ENCODE measurements at places on chromosomes 1 and 21. TPM values are rescaled to one million over a fixed set of nuclear protein-coding genes. Genes with fewer than 3 reads are reported as not detected.

The ADAMTSL4 gene
- total RNA-seq = 20.2 TPM

The ATAD3C gene
- total RNA-seq = 0.22 TPM

The C1QTNF12 gene
- 8.2 TPM for total RNA-seq

The B3GALT2 gene
- total RNA-seq = 10.9 TPM

The CDA gene
- 0.13 TPM for total RNA-seq

The SPRR2A gene
- total RNA-seq = not detected

The FBXO2 gene
- total RNA-seq = 0.58 TPM

The CD1D gene
- 1.6 TPM for total RNA-seq

The CD101 gene
- total RNA-seq = 3.5 TPM

The OPN3 gene
- total RNA-seq = 13.6 TPM

The PLA2G2F gene
- total RNA-seq = not detected

The USH2A gene
- total RNA-seq = 0.40 TPM

The KRTAP10-10 gene
- not detected for total RNA-seq

The UBXN10 gene
- 0.22 TPM for total RNA-seq
